ENCODE measurements at places on chromosomes 3 and 15. TPM values are rescaled to one million over a fixed set of nuclear protein-coding genes. Genes with fewer than 3 reads are reported as not detected.
A peak's percentile ranks its signal among the peaks of the same experiment; 100 is the strongest.

GRCh38 chr3:192795021-192795420 is 67.7 kb upstream of the FGF12 start:
- DNase-seq, result no peak

DNA sequence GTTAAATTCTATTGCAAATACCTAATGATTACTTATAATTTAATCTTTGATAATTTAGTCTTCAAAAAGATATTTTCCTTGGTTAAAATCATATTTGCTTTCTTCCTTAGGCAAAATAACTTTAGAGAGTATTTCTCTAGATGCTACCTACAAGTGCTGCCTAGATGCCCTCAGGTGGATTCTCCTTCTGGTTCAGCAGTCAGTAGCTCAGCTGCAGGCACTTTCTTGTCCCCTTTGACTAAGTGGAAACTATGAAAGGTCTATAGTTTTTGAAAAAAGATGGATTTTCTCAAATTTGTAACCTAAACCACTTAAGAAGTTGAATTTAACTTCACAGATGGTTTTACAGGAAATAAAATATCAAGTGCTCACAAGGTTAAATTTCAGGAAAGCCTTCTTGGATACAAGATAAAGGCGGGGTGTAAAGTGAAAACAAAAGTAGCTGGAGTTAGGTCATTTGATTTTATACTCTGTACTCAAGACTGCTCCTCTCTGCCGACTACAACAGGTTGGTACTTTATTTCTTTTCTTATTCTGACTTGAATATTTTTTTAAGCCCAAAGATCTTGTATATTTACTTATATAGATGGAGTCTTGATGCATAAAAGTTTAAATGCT is at the start of gene ACKR4:
TSS of gene ACKR4 (plus strand) at position 455 of the 618 bp plus-strand sequence. CDS start 3,128 bp downstream, outside the sequence.
- no peak for DNase-seq

GRCh38 chr3:186217820-186218164 is 108.9 kb upstream of the ETV5 start:
- no peak for DNase-seq

DNA sequence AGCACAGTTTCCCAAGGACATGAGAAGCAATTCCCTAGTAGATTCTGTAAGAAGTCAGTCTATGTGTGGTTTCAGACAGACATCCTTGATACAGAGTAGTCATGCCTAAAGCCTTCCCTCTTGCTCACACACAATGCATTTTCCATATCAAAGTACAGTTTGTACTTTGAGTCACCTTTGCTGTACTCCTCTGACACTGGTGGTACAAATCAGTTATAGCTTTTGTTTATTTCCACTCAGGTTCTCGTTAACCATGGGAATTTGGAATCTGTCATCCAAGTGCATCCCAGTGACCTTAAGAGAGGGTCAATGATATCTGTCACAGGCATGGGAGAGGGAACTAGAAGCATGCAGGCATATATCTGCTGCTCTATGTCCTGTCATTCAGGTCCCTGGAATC is 3.6 kb upstream of the GNB4 start:
- no peak for DNase-seq

- no peak for DNase-seq
Observed at GRCh38 chr3:141499284-141499683, 12.5 kb downstream of the RASA2 start.

GRCh38 chr15:83559310-83559966 is 94.5 kb upstream of the ADAMTSL3 start:
- peak; percentile 57 for DNase-seq

GRCh38 chr3:127090218-127091160 is 102.4 kb upstream of the PRR23E start:
- no peak for DNase-seq

DNA sequence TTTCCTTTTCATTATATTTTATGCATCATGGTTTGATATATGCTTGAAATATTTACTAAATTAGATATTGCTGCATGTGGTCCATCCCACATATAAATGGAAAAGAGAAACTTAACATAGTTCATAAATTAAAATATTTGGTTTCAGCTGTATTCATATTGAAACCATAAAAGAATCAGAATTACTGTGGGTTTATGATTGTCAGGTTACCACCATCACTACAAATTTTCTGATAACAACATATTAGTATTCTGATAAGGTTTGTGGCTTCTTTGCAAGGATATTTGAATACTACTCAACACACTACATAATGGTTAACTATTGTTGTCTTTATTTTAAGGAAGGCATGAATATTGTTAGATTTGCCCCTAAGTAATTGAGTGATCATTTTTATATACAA is 235.5 kb downstream of the UBE2E2 start:
- no peak for DNase-seq

GRCh38 chr15:31472636-31473384 is 146.2 kb downstream of the KLF13 start:
- peak; percentile 78 for DNase-seq

DNA sequence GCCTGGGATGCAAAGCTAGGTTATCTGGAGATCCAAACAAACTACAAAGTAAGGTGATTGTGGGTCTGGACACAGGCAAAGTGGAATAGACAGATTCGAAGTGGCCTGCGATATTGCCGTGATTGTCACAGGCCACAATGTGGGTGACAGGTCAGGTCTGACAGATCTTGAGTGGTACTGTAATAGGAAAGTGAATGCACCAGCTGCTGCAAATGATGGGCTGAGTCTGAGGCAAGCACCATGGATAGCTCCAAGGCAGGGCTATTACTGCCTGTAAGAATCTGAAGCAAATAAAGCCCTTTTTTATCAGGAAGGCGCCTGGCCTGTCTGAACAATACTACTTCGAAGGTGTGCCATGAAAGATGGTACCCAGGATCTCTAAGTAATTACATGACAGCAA is 10.0 kb downstream of the ARMC8 start:
- DNase-seq, result peak; percentile 28

GRCh38 chr15:74541494-74542165 is 610 bp downstream of the ARID3B start:
- peak; percentile 87 for DNase-seq

DNA sequence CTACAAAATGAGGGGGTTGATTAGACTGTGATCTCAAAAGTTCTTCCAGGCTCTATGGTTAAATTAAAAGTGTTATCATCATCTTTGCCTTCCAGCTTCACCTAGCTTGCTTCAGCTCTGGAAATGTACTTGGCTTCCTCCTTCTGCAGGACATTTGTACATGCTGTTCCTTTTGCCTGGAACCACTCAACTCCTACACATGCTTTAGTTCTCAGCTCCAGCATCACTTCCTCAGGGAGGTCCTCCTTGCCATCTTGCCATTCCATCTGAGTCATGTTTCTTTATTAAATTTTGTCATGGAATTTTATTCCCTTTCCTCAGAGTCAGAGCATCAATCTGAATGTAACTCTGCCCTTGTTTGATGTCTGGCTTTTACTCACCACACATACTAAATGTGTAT is 158.6 kb upstream of the FEZF2 start:
- no peak for DNase-seq

DNA sequence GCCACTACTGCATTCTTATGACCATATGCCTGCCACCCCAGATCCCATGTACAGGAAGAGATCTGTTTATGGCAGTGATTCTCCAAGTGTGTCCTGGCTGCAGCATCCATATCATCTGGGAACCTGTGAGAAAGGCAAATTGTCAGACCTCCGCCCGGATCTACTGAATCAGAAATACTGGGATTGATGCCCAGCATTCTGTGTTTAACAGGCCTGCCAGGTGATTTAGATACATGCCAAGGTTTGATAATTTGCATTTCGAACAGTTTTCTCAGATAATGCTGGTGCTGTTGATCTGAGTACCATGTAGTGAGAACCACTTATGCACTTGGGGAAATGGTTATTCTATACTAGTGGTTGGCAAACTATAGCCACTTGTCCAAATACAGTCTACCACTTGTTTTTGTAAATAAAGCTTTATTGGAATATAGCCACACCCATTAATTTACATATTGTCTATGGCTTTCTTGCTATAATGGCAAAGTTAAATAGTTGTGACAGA is 165.4 kb downstream of the SSR3 start:
- DNase-seq, result no peak

- DNase-seq, result no peak
Observed at GRCh38 chr3:34365231-34365630, 566.8 kb downstream of the PDCD6IP start.

DNA sequence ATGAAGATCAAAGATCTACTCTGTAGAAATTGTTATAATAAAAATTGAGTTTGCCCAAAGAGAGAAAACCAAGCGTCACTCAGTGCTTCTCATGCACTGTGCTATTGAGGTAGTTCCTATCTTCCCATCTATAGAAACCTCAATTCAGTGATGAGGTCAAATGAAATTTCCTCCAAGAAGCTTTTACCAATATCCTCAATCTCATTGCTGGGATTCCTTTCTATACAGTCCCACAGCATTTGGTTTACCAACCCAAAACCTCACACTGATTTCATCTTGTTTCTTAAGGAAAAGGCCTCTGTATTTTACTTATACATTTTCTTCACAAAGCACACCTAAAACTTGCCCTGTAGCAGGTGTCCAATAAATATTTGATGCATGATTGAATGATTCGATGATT is 147.2 kb downstream of the ALCAM start:
- DNase-seq, result no peak

DNA sequence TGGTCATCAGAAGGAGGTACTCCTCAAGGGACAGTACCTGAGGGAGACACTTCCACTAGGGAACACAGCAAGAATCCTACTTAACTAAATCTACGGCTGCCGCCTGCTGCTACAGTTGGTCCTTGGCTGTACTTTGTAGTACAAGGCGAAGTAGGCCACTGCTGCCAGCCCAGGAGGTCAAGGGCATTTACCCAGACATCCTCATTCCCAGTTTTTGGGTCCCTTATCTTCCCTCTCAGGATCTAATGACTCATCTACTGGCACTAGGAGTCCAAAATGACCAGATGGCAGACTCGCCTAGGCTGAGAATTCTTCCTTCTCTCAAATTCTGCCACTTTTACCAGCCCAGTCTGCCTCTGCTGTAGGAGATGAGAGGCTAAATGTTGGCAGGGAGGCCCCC is 27.1 kb upstream of the LAMP3 start:
- no peak for DNase-seq

DNA sequence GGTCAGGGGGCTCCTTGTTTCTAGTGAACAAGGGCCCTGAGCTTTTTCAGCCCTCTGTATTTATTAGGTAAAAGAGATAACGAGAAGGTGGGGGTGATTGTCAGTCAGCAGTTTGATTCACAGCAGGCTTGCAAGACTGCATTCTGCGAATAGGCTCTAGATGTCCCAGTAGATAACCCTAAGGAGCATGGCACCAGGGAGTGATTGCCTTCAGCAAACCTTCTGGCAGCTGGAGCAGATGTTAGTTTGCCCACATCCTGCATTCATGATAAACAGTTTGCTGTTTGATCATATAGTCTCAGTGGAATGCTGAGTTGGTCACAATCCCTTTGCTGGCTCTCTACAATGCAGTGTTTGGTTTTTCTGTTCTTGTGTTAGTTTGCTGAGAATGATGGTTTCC is 161.3 kb upstream of the GADL1 start:
- no peak for DNase-seq

GRCh38 chr3:161264852-161265251 is 43.7 kb downstream of the NMD3 start:
- DNase-seq, result no peak

GRCh38 chr15:70327856-70328678 is 230.3 kb upstream of the TLE3 start:
- no peak for DNase-seq

GRCh38 chr15:89323825-89324224 is 10.8 kb downstream of the POLG start:
- DNase-seq, result no peak

- DNase-seq, result no peak
Observed at GRCh38 chr3:66376568-66376967, 124.3 kb downstream of the LRIG1 start.

GRCh38 chr3:135915206-135915605 is 50.3 kb upstream of the PPP2R3A start:
- DNase-seq, result no peak

DNA sequence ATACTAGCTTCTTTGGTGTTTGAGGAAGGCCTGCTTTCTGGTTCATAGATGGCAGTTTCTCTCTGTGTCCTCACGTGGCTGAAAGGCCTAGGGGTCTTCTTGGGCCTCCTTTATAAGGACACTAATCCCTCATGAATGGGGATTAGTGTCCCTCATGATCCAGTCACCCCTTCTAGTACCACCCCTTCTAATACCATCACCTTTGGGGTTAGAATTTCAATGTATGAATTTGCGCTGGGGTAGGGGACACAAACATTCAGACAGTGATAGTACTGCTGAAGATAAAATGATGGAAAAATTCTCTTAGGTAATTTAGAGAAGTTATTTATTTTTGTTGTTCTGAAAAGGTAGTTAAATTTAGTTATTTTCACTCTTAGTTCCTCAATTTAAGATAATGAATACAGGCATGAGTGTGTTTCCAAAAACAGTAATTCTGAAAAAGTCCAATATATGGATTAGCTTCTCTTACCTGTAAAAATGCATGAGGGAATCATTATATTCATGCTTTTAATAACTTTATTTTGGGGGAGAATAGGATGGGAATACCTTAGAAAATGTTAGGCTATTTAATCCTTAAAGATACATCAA is 103.6 kb downstream of the FNDC3B start:
- DNase-seq, result no peak

GRCh38 chr3:180351601-180352000 is 250.4 kb upstream of the TTC14 start:
- DNase-seq, result no peak

DNA sequence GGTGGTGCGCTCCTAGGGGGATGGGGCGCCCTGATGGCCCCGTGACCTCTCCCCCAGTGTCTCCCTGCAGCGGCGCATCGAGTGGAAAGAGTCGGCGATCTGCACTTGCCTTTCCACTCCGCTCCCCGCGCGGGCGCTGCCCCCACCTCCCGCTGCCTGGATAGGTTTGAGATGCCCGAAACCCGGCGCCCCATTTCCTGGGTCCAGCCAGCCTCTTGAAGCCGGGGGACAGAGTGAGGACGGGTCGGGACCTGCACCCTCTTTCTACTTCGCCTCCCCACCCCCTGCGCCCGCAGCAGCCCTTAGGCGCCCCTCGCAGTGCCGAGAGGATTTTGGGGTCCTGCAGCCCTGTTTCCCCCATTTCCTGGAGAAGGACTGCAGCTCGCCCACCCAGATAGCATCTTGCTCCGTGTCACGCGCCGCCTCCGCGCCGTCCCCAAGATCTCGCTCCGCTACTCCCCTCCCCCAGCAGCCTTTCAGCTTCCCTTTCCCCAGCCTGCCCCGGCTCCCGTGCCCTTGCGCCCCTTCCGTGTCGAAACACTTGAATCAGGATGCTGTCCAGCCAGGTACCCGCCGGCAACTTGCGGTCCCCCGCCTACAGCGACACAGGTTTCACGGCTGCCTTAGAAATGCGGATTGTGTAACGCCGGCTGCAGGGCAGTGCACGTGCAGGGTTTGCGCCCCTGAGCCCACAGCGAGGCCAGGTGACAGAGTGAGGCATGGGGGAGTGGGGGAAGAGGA is 519 bp downstream of the ABHD6 start:
- peak; percentile 53 for DNase-seq

GPR176 gene
- 0.27 TPM for total RNA-seq

PFN2 gene
- 3.4 TPM for total RNA-seq

MME gene
- not detected for total RNA-seq

ANKDD1A gene
- 6.6 TPM for total RNA-seq

SLCO2A1 gene
- not detected for total RNA-seq

ZBED2 gene
- 609 TPM for total RNA-seq

SLC27A2 gene
- 22.5 TPM for total RNA-seq

All from activated CD4-positive, alpha-beta memory T cell treated with anti-CD3 and anti-CD28 coated beads for 36 hours (primary cell).